ENCODE measurements at places on chromosomes 4 and X.

DNA sequence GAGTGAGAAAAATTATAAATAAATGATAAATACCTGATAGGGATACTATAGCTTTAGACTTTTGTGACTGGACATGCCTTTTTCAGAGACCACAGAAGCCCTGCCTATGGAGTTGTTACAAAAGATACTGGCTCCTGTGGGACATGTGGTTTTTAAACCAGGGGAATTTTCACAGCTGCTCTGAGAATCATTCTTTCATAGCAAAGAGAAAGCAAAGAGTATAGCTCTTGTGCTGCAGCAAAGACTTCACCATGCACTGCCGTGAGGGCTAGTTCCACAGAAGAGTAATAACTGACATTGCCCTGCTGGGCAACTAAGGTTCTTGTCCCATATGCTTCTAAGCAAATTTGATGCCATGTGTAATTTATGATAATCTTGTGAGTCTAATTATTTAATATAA, 98.2 kb downstream of the MAPK10 start:
- no peak for DNase-seq

DNA sequence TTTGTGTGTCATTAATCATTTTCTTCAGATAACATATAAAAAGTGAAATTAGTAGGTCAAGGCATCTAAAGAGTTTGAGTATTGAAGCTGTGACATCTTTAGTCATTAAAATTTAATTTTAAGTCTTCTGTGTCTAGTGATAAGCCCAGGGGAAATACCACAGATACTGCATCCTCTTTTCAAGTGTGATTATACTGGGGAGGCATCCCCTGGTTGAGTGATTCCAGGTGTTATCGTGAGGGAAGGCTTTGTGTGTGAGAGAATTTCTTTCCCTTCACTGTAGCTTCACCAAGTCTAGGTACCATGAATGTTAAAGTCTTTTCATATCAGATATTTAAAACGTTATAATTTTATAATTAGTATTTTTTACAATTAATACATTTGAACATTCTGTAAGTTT, 193.4 kb downstream of the FRAS1 start:
- no peak for DNase-seq

- no peak for DNase-seq
These were observed 1366.3 kb downstream of the STIM2 start for GRCh38 chr4:28226962-28227361.

GRCh38 chrX:103792916-103793544, 16.4 kb downstream of the PLP1 start:
- DNase-seq: no peak

GRCh38 chrX:41259516-41259915, 74.4 kb upstream of the DDX3X start:
- no peak for DNase-seq
